NCI-H2029 (cell line): ENCODE measurements at places on chromosomes 2 and 18.

DNA sequence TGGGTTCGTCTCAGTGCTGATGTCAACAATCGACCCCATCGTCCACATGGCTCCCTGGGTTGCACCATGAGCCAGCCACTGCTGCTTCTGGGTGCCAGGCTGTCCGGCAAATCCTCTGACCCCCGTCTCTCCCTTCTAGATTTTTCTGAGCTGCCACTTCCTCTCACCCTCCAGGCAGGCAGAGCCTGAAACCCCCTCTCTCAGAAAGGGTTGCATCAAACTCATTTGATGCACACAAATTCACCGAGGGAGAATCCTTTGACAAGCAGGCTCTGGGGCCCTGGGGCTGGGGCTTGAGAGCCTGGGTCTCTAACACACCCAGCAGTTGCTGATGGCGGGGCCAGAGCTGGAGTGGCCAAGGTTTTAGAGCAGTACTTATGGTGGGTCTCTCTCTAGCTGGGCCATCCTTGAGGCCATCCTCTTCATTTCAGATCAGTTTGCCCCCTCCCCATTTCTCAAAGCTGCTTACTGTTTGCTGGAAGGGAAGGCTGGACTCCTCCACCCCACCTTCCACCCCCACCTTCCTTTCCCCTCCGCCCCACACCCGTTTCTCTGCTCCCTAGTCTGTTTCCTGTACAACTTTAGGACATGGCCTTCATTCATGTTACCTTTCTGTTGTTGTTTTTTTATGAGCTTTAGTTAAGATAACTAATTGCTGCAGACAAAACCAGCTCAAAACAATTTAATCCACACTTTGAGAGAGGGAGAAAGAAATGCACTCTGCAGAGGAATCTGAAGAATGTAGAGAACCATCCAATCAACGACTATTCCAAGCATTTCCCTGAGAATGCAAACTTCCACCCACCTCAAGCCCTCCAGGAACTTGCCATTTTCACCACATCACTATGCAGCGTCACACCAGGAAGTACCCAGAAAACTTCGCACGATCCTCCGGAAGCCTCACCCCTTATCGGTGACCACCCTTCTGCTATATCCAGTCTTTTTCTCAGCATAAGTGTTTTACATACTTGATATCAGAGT lies 69.5 kb downstream of the ARL4C start:
- DNase-seq, result no peak

GRCh38 chr2:73218298-73218697 lies 4.3 kb downstream of the SMYD5 start:
- DNase-seq, result no peak

DNA sequence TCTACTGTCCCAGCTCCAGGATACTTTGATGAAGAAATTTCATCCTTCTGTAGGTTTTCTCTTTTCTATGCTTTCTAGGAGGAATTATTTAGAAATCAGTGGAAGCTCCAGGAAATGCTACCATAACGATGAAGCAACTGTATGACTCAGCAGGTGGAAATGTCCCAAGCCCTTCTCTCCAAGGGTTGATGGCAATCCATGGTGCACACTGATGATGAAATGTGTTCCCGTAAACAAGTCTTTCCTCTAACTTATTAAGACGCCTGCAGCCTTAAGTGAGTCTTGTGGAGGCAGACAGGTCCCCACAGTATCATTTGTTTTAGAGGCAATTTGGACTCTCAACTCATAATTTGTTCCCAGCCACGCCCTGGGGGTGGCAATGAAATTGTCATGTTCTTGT lies 777.6 kb upstream of the SOX11 start:
- DNase-seq, result no peak

- DNase-seq, result peak; percentile 76
These were observed 326.3 kb downstream of the TSN start for GRCh38 chr2:122081751-122082150.

DNA sequence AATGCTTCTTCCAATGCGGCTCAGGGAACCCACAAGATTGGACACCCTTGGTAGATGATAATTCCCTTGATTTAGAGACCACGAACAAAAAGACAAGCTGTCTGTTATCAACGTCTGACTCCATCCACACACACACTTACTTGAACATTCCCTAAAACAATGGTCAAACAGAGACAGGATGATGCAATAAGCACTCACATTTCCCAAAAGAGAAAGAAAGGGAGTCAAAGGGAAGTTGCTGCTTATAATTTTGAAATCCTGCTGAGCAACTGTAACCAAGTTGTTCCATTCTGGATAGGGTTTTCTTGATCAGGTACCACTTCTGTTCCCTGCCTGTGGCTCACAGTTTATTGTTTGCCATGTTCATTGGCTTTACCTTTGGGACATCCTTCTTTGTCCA lies 571.3 kb upstream of the CNTNAP5 start:
- DNase-seq, result no peak

DNA sequence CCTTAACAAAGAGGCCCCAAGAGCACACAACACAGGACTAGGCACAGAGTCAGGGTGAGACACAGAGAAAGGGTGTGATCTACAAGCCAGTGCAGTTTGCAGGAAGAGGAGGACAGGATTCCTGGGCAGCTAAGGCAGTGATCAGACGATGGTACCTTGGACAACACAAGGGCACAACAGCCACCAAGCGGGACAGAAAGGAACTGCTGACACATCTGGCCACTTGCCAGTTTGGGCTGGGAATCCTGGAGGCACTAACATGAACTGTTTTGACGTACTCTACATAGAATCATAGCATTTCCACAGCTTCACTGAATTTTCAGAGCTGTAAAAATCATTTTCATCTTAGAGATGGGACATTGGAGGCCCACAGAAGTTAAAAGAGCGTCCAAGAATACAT lies 221.5 kb upstream of the SLC35G4 start:
- peak; percentile 19 for DNase-seq

GRCh38 chr2:84972207-84972783 lies 1.3 kb downstream of the KCMF1 start:
- no peak for DNase-seq

DNA sequence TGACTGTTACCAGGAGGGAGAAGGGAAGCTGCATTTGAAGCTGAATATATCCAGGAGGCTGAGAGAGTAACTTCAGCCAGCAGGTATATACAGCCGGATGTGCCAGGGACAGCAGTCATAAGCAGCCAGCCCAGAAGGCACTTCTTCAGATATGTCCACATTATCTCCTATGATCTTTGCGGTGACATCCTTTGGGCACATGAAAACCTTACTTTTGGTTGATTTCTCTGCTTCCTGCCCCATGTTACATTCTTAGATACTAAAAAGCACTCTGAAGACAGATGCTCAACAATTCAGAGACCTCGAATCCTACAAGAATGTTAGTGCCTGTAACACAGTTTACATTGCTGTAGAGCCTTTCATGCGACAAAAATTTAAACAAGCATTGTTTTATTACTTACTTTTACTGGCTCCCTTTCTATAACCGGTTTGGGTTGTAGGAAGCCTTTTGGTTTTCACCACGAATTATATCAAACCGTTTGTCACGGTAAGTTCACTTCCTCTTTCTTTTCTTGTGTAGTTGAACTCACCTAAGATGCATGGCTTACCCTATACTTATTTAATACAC lies 50.3 kb upstream of the TLK1 start:
- DNase-seq, result no peak

DNA sequence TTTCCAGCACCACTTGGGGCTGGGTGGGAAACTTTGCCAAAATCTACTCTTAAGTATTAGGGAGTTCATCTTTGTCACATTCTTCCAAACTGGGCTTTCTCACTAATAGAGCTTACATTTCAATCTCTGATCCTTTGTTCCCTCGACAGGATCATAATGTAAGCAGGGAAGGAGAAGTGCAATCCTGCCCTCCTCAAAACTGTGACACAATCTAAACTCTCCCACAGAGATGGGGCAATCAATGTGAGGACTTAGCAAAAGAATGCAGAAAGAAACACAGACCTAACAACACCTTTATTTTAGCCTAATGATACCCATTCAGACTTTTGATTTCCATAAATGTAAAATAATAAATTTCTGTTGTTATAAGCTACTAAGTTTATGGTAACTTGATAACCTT lies 40.8 kb downstream of the DSEL start:
- no peak for DNase-seq

- no peak for DNase-seq
These were observed 36.3 kb upstream of the TMEM131 start for GRCh38 chr2:98032086-98032485.
